Coronary artery (tissue), 2 donors: ENCODE measurements at places on chromosomes 5 and 9.

DNA sequence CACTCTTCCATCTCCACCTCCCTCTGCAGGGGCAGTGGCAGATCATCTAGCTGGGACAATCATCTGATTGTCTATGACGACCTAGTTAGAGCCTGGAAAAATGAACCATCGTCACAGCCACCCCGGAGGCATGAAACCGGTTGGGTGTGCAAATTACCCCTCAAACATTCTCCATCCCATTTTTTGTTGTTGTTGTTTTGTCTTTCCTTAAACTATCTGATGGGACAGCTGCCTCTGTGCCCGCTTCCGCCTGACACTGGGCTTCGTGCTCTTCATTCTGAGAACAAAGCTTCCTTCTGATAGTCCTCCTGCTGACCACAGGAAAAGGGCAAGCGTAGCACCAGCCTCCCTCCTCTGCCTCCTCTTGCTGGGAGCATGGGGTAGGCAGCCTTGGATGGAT, 7.0 kb upstream of the NDST1 start:
- DNase-seq = no peak

GRCh38 chr5:169291877-169292276, 9.1 kb downstream of the SLIT3 start:
- peak; percentile 14 for DNase-seq

- DNase-seq = no peak
These were observed 15.7 kb upstream of the FBXW2 start for GRCh38 chr9:120808931-120809330.

DNA sequence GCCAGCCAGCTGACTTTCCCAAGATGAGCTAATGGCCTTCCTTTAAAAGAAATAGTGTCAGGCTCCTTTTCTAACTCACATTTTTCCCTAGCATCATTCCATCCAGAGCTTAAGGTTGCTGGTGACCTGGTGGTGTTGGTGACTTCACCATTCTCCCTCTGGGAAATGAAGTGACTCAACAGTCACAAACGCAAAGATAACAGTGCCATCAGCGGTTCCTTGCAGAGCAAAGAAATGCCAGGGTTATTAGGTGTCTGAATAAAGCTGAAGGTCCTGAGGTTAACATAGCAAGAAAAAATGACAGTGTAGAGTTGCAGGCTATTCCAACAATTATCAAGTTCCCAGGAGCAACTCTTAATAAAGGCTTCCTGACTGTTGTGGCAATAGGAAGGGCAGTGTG, 111.8 kb upstream of the SLC44A1 start:
- DNase-seq = no peak

DNA sequence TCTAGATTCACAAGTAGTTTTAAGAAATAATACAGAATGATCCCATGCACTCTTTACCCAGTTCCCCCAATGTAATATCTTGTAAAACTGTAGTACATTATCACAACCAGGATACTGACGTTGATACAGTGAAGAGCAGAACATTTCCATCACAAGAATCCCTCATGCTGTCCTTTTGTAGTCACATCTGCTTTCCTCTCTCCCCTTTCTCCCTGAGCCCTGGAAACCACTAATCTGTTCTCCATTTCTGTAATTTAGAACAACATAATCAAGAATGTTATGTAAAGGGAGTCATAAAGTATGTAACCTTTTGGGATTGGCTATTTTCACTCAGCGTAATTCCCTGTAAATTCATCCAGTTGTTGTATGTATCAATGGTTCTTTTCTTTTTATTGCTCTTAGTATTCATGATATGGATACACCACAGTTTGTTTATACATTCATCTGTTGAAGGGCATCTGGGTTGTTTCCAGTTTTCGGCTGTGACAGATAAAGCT, 61.1 kb downstream of the ERCC6L2 start:
- DNase-seq = no peak

- DNase-seq = no peak
These were observed 113.6 kb downstream of the DEPDC1B start for GRCh38 chr5:60586307-60586901.

DNA sequence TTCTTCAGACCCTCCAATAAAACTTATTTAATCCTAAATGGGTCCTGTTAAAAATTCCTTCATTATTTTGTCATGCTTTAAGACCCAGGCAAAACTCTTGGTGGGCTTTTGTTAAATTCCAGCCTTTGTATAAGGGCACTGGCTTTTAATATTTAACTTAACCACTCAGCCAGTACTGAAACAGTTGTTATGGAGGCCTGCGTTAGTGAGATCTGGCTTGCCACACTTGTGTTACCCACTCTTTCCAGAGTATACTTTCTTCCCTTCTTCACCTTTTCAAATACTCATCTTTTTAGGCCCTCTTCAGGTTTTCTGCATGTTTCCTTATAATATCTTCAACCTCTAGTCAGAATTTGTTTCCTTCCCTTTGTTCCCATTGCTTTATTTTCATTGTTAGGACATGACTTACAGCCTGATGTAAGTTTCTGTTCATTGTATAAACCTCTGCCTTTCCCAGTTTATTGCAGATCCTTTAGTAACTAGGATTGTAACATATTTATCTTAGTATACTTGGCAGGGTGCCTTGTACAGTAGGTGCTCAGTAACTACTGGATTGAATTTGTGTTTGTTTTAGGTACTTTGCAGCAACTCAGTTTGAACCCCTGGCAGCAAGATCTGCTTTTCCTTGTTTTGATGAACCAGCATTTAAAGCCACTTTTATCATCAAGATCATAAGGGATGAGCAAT, 48.8 kb downstream of the LNPEP start:
- no peak for DNase-seq

GRCh38 chr5:129973716-129974426, 69.6 kb downstream of the CHSY3 start:
- no peak for DNase-seq

DNA sequence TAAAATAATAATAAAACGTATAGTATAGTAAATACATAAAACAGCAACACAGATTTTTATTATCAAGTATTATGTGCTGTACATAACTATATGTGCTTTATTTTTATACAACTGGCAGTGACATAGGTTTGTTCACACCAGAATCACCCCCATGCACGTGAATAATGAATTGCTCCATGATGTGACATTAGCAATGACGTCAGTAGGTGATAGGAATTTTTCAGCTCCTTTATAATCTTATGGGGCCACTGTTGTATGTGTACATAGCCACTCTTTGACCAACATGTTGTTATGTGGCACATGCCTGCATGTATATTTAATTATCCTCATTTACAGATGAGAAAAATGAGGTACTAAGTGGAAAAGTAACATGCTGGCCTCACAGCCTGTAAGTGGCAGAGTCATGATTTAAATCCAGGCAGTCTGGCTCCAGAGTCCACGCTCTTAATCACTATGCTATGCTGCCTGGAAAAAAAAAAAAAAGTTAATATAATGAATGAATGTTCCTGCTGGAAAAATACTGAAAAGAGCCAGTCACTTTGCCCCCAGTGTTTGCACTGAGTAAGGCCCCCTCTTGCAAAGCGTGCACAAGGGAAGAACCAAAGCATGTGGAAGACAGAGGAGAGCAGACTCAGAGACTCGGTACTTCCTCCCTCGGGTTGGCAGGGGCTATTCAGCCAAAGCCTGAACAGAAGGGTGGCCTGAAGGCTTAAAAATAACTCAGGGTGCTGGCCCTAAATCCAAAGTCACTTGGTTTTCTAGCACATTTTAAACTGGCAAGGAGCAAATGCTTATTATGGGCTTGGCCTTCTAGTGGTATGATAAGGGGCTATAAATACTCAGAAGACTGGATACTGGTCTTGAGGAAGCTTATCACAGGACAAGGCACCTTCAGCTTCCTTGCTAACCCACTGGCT, 206.8 kb downstream of the GLIS3 start:
- no peak for DNase-seq

GRCh38 chr5:161380486-161380885, 166.0 kb downstream of the GABRB2 start:
- DNase-seq = no peak

DNA sequence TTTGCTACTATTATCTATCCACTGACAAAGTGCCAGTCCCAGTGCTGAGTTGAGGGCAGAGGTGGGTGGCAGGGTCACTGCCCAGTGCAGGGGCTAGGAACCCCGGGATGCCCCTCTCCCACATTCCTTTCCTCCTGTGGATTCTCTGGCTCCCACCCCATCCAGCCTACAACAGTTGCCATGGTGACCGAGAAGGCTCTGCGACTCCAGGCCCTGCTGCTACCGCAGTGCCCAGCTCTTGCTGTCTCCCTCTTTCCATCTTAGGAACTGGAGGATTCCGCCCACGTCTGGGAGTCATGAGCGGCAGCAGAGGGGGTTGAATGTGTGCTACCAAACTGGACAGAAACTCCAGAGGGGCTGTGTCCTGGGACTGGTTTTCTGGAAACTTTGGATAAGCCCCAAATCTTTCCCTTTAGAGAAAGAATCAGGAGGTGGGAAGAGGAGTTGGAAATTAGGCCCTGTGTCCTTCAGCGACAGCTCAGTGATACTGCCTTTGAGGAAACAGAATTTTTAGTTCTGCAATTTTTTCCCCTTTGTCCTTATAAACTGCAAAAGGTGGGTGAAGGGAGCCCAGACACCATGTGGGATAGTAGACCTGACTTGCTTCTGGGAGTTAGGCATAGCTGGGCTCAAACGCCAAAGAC, 20.7 kb upstream of the C5orf47 start:
- DNase-seq = no peak

GRCh38 chr5:160390787-160391696, 8.8 kb downstream of the FAM200C start:
- DNase-seq = no peak

GRCh38 chr9:70924380-70924779, 197.0 kb downstream of the TRPM3 start:
- no peak for DNase-seq

DNA sequence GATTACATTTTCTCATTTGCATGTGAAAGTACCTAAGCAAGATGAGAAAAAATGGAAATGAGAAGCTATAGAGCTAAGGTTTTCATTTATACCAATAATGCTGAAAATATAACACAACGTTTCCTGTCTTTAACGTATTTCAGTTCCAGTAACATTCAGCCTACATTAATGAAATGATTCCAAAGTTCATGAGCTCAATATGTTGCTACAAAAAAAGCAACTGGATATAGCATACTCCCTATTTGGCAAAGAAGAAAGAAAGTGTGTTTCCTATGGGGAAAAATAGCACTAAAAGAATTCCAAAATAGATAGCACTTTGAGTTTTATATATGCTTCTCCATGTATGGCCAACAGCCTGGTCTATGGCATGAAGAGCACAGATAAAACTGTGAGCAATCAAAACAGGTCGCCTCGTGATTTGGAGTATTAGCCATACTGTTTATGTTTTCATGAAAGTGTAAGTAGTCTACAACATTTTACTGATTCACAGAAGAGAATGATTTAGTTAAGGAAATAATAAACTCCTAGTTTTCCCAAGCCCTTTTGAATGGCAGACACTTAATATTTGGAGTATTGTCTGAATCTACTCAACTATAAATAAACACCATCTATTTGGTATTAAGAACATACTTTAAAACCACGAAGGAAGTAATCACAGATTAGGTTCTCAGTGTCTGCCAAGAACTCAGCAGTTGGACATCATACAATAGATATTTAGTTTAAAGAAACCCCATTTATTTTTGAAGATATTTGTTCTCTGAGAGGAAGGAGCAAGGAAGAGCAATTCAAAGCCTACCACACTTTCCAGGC, 258.7 kb upstream of the RASA1 start:
- DNase-seq = no peak
